ENCODE measurements at places on chromosomes 6 and 20.
A peak's percentile ranks its signal among the peaks of the same experiment; 100 is the strongest.

- no peak for DNase-seq
Observed at GRCh38 chr6:15504040-15504495, 158.8 kb downstream of the DTNBP1 start.

GRCh38 chr20:53722515-53723036, 128.9 kb upstream of the ZNF217 start:
- DNase-seq: no peak

- peak; percentile 48 for DNase-seq
Observed at GRCh38 chr6:111709615-111710398, 104.1 kb upstream of the TRAF3IP2 start.

- no peak for DNase-seq
Observed at GRCh38 chr6:142367061-142367460, 65.3 kb downstream of the ADGRG6 start.

- DNase-seq: no peak
Observed at GRCh38 chr6:166563200-166563599, 23.3 kb downstream of the RAMACL start.

DNA sequence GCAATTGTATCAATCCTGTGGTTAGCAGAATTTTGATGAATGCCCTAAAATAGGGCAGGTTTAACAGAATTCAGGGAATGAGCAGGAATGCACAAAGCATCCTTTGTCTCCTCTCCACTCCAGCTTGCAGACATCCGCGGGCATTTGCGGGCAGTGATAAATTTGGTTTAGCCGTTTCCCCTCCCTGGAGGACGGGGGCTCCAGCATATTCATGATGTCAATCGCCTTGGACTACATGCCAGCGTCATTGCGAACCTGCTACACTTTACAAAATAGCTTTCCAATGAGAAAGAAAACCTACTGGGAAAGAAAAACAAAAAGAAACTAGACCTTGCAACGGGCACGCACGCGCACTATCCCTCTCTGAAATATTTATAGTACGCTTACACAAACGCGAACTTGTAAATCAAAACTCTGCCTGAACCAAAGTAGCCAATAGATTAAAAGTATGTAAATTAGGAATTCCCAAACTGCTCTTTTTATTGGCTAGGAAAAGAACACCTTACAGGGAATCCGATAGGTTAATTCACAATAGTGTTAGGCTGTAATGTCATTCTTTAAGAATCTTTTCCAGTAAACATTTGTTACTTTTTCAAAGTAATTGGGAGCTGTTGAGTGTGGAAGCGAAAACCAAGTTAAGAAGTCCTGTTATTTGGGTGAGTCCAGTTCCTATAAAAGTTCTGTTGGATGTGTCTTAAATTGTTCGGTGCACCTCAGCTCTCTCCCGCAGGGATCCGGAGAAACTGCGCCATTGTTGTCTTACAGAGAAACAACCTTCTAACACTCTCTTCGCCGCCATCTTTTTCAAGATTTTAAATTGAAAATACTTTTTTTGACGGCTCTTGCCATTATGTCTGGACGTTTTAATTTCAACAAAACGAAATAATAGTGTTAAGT, 136.7 kb downstream of the HFE start:
- DNase-seq: peak; percentile 74
